ENCODE measurements at places on chromosomes 11 and 22.

DNA sequence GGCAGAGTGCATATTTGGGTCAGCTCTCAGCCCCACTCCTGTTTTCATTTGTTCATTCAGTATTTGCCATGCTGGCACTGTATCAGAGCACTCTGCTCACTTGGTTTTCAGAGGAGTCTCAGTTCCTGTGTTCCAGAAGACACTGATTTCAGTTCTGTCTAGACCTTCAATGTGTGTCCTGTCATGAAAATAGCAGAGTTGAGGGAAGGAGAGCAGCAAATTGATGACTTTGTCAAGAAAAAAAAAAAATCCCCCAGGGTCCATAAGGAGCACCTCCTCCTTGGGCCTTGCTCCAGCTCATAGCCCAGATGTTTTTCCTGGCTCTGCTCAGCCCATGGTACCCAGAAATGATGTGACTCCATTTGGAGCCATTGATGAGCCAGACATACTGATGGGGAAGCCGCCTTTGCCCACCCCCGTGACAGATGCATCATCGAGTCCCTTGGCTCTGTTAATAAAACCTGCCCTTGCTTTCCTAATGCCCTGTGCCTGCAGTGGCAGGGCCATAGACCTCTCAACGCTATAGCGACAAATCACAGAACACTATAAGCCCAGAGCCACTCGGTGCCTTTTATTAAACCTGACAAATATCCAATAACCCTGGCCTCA, 107.0 kb downstream of the PKNOX2 start:
- no peak for DNase-seq

GRCh38 chr11:77154381-77155081, 26.5 kb downstream of the MYO7A start:
- DNase-seq = no peak

GRCh38 chr11:64224891-64225607, 937 bp downstream of the TRPT1 start:
- no peak for DNase-seq

GRCh38 chr22:30486661-30487115, 14.9 kb upstream of the SEC14L3 start:
- DNase-seq = no peak
